ENCODE measurements at places on chromosomes 3 and 15.

GRCh38 chr3:46065294-46065705, 38.0 kb upstream of the XCR1 start:
- peak; percentile 12 for DNase-seq

GRCh38 chr3:129016356-129016719, 15.2 kb downstream of the EFCC1 start:
- no peak for DNase-seq

DNA sequence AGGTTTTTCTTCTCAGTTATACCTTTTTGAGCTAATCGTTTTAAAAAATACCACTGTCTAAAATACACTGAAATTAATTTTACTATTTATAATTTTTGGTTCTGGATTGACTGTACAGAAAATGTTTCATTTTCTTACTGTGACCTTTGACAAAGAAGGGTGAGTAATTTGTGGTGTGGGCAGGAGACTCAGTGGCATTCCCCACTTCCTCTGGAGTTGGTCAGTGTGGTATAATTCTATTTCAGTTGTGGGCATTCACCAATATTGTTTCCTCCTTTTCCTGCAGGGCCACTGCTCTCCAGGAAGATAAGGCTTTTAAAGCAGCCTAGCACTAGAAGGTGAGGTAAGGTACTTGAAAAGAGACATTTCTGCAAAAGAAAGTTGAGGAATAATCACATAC, 6.5 kb downstream of the DAG1 start:
- DNase-seq = no peak

- DNase-seq = peak; percentile 53
Observed at GRCh38 chr3:147360646-147361453, 45.5 kb downstream of the ZIC4 start.

- no peak for DNase-seq
Observed at GRCh38 chr15:67611370-67612369, 69.2 kb downstream of the MAP2K5 start.

- DNase-seq = no peak
Observed at GRCh38 chr15:85597155-85597815, 197.4 kb downstream of the KLHL25 start.

DNA sequence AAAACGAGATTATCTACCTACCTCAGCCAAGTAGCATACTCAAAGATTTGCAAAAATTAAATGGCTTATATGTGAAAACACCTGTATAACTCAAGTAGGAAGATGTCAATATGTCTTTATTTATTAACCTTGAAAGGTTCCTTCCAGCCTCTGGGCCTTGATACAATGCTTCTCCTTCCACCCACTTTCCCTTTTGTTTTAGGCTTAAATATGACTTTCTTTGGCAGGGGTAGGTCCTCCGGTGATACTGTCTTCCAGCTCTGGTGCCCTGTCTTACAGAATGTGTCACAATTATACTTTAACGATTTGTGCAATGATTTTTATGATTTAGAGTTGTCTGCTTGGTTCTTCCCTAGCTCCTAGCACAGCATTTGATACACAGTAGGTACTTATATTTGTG, 4.1 kb downstream of the LINS1 start:
- DNase-seq = no peak

DNA sequence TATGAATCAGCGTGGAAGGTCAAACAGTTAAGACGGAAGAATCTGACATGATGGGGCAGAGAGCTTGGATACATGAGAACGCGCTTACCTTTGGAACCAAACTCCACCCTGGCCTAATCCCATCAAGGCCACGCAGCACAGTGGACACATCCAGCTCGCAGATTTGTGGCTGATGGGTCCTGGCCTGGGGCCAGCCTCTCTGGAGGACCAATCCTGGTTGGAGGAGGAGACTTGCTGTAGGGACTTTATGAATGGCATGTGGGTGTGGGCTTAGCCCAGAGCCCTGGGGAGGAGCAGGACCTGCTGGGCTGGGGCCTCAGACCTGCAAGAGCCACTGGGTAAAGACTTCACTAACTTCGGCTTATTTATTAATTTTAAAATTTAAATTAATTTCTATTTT, 73.4 kb upstream of the ANKRD34C start:
- DNase-seq = no peak

GRCh38 chr3:17412950-17413530, 329.4 kb downstream of the TBC1D5 start:
- peak; percentile 60 for DNase-seq

DNA sequence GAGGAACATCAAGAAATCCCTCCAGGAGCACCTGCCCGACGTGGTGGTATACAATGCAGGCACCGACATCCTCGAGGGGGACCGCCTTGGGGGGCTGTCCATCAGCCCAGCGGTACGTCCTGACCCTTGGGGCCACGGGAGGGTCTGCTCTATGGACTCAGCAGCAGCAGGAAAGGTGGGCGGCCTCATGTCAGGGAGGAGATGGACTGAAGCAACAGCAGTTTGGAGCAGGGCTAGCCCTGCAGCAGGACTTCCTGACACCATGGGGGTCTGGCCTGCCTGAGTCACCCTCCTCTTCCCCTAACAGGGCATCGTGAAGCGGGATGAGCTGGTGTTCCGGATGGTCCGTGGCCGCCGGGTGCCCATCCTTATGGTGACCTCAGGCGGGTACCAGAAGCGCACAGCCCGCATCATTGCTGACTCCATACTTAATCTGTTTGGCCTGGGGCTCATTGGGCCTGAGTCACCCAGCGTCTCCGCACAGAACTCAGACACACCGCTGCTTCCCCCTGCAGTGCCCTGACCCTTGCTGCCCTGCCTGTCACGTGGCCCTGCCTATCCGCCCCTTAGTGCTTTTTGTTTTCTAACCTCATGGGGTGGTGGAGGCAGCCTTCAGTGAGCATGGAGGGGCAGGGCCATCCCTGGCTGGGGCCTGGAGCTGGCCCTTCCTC, 24.2 kb downstream of the HDAC11 start:
- no peak for DNase-seq

- DNase-seq = no peak
Observed at GRCh38 chr3:44981220-44981619, 5.2 kb downstream of the EXOSC7 start.

GRCh38 chr3:97823046-97824004, 1.5 kb downstream of the CRYBG3 start:
- peak; percentile 16 for DNase-seq

DNA sequence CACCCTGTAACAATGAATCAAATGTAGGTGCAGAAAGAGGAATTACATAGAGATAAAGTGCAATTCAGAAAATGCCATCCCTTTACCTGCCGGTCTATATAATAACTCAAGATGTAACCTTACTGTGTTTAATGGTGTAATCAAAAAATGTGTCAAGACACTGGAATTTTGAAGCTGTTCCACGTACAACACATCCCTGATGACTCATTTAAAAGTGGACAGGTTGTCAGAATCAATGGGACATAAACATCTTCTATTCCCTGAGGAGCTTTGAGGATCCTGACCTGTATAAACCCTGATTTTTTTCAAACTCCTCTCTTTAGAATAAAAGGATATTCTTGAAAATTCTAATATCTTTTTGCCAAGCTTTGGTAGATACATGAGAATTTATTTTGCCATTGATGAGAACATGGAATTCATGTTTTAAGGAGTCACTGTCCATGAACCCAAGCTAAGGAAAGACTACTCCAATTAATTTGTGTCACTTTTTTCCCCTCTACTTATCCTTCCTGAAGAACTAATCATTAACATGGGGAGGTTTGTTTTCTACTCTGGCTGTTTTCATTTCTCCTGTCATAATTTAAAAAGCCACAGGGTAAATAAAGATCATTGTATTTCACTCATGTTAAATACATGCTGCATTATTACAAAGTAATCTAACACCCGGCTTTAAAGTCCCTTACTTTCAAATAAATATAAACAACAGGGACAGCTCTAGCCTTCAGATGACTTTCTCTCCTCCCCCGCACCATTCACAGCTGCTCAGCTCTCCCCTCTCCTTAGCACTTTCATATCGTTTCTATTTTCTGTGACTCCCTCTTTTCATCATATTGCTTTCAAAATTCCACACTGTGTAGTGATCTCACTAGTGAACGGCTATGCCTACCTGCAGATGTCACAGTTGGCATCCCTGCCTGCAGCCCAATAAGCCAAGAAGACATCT, 138.3 kb downstream of the TAFA4 start:
- no peak for DNase-seq

GRCh38 chr15:63020759-63021430, 21.7 kb upstream of the TPM1 start:
- no peak for DNase-seq

DNA sequence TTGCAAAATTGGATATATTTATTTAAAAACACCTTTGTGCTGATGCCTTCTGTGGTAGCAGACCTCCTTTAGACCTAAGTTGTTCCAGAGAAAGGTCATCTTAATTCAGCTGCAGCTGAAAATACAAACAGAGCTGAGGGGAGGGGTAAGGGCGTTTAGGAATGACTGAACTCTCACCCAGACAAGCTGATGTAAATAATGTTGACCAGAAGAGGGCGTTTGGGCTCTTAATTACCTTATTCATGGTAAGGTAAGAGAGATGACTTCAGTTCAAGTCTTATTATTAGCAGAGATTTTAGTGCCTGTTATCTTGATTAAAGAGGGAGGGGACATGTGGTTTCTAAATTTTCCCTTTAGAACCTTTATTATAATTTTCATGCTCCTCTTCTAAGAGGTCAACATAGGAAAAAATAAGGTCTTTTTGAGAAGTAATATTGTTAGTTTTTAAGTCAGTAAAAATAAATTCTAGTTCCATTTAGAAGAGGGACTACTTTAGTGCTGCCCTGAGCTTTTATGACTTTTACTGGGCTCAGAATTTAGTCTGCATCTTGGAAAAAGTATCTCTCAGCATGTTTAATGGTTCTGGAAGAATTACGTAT, 46.3 kb downstream of the GPR171 start:
- peak; percentile 78 for DNase-seq

- peak; percentile 70 for DNase-seq
Observed at GRCh38 chr3:126245811-126246727, 65.7 kb upstream of the ALDH1L1 start.

DNA sequence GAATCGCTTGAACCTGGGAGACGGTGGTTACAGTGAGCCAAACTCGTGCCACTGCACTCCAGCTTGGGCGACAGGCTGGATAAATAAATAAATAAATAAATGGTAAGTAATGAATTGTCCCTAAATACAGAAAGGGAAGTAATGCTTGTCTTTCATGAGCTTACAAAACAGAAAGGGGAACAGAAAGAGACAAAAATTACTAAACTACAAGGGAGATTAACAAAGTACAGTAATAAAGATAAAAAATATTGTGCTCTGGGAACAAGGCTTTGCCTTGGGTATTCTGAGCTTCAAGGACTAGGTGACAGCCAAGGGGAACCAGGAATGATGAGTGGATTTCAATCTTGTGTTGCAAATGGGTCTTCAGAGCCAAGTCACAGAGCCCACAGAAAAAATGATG, 9.2 kb upstream of the HLTF start:
- DNase-seq = no peak
